ENCODE measurements at places on chromosomes 7 and 10.

DNA sequence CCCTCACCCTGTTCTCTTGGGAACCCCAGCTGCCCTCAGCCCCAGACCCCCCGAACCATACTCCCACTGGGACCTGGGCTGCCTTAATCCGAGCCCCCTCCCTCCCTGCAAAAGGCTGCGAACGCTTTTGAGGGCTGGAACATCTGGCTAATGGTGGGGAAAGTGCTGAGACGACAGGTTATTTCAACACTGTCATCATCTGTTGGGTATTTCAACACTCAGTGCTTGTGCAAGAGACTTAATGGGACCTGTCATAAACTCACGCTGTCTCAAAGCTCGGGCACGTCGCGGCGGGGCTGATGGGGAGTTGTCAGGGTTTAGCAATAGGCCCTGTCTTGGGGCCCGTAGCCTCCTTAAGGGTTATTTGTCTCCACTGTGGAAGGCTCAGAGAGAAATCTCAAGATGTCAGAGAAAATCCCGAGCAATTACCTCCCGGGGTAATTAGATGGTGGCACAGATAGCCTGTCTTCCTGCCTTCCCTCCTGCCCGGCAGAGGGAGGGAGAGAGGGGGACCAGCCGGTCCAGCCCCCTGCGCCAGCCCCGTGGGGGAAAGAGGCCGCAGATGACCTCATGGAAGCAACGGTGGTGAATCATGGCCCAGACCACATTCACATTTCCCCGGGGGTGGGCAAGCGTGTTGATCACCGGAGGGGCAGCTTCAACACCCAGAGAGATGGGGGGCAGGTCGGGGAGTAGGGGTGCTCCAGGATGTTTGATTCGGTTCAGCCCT, 88.7 kb upstream of the MYL10 start:
- DNase-seq = no peak

GRCh38 chr10:60532696-60533468, 143.2 kb upstream of the ANK3 start:
- DNase-seq = no peak

GRCh38 chr7:131108212-131108940, 219.3 kb upstream of the MKLN1 start:
- no peak for DNase-seq

- DNase-seq = no peak
Measured at GRCh38 chr7:18655506-18655905, 160.0 kb downstream of the HDAC9 start.

GRCh38 chr10:86857128-86857721, 100.2 kb downstream of the MMRN2 start:
- no peak for DNase-seq

DNA sequence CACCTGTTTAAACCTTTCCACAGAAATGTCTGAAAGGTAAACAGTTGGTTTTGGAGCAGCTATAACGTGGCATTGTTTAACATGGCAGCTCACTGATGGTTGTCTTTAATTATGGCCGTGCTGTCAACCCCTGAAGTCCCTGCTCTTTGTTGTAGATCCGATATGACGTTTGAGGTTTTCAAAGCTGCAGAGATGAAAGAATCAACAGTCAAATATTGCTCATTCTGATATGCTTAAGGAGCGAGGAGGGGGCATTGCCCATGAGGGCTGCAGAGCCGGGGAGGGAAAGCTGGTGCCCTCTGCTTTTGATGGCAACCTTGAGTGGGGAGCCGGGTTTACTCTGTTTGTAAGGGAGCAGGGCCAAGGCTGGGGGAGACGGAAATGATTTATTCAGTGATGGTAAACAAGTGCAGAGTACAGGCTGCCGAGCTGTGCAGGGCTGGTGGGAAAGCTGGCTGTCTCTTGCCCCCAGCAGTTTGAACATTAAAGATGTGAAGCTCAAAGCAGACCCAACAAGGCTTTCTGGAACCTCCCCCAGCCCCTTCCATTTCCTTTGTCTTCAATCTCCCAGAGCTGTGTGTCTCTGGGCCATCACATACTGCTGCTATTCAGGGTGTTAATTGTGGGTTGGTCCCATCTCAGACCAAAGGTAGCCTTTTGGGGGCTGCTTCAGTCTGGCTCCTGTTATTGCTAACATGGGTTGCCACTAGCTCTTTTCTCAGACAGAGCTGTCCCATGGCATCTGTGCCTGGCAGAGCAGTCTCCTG, 345.5 kb downstream of the LRMDA start:
- DNase-seq = no peak

- no peak for DNase-seq
Measured at GRCh38 chr7:133931053-133931452, 196.1 kb upstream of the LRGUK start.
